NCI-H524 (cell line): ENCODE measurements at places on chromosomes 7 and 10.

DNA sequence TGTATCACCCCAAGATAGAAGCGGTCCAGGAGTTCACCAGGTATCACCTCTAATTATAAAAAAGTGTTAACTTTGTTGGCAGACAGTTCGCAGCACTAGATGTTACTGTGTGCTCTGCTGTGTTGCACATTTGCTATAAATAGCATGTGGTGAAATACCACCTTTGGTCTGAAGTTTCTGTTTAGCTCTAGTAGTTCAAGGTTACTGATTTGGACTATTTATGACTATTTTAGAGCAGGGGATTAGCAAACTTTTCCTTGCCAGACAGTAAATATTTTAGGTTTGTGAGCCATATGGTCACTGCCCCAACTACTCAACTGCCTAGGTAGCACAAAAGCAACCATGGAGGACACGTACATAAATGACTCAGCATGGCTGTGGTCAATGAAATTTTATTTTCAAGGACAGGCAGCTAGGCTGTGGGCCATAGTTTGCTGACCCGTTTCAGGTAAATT lies 16.5 kb downstream of the DENND10 start:
- DNase-seq: no peak

DNA sequence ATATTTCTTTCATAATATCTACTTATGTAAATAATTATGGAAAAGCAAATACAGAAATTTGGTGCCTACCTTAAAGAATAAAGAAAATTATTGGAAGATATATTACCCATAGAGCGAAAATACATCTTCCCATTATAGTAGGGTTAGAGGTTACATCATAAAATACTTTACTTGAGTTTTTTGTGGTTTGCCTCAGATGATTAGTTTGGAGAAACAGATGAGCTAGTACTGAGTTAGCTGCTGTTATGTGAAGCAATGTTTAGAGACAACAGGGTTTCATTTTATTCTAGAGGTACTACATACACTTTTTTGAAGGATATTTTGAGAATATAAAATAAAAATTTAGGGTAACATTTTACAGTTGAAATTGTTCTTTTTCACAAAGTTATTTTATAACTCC lies 2.9 kb upstream of the MLLT10 start:
- no peak for DNase-seq

DNA sequence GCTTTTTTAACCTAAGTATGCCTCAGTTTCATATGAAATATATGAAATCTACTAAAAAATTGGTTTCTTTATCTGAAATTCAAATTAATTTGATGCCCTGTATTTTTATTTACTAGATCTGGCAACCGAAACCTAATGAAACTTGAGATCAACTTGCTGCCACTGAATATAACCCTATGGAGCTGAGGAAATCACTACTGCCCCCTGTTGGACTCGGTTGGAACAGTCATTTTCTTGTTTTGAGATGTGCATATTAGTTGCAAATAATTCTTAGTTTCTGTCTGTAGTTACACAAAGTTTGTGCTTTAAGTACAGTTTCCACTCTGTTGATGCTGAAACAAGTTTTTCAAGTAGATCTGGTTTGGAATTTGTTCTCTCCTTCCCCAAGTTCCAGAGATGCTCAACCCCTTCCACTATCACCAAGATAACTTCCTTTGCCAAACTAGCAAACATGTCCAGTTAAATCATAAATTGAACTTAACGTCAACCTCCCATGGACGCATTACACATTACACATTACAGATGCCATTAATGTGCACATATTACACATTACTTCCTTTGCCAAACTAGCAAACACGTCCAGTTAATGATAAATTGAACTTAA lies 22.2 kb upstream of the EXOC4 start:
- DNase-seq: peak; percentile 60

- DNase-seq: no peak
These were observed 103.0 kb downstream of the PARP12 start for GRCh38 chr7:139959718-139960117.

DNA sequence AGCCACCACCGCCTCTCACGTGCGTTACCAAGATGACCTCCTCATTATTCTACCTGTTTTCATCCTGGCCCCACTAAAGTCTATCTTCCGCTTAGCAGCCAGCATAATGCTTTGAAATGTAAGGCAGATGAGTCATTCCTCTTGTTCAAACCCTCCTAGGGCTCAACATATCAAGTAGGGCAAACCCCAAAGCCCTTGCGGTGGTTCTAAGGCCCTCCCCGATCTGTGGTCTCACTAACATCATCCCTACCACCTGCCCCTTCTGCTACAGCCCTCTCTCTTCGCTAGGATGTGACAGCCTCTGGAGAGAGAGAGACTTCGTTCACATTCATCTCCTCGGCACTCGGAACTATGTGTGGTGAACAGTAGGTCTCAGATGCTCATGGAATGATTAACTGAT lies 94.8 kb downstream of the SVIL start:
- DNase-seq: no peak

- DNase-seq: peak; percentile 68
These were observed 124.5 kb downstream of the TMEM168 start for GRCh38 chr7:112665709-112666108.

- DNase-seq: peak; percentile 2
These were observed at the start of gene FHIP2A for GRCh38 chr10:114821293-114821914. Gene FHIP2A, plus strand, starts transcription at chr10:114821780. Its CDS starts 299 bp downstream, at chr10:114822079.

DNA sequence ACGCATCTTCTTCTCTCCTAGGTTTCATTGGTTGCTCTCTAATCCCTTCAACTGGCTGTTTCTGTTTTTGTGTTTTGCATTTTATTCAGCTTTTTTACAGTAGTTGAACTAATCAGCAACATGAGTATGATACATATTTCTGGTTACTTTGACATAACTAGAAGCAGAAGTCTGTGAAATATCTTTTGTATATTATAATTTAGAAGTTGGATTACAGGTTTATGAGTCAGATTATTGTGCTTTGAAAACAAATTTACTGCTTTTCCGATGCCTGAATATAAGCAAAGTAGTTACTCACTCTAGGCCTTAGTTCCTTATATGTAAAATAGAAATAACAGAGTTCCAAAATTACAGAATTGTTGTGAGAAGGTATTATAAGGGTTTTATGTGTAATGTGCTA lies 96.2 kb upstream of the MEOX2 start:
- no peak for DNase-seq

- no peak for DNase-seq
These were observed 547.8 kb downstream of the SORCS3 start for GRCh38 chr10:105188737-105189462.

- DNase-seq: no peak
These were observed 250.8 kb downstream of the KCNMA1 start for GRCh38 chr10:77386838-77387237.

- no peak for DNase-seq
These were observed 170.3 kb downstream of the USP6NL start for GRCh38 chr10:11441151-11441535.

GRCh38 chr7:157195868-157196267 lies 57.1 kb downstream of the UBE3C start:
- no peak for DNase-seq

GRCh38 chr7:77269360-77270093 lies 69.9 kb upstream of the FGL2 start:
- DNase-seq: no peak

DNA sequence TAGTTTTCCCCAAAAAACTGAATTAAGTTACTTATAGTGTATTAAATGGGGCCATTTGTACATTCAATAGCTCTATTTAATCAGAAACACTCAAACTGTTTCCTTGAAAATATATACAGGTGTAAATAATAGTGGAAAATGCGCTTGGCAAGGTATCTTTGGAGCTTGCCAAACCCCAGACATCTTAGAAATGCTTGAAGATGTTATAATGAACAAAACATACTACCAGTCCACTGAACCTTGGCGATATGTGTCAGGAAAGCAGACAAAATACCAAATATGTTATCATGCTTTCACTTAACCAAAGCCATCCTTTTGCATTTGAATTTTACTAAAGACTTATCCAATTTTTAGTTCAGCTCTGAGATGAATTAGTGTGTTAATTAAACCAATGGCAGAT lies 352.7 kb upstream of the SEMA3A start:
- no peak for DNase-seq

GRCh38 chr7:101935521-101936141 lies 118.2 kb downstream of the CUX1 start:
- DNase-seq: peak; percentile 54

DNA sequence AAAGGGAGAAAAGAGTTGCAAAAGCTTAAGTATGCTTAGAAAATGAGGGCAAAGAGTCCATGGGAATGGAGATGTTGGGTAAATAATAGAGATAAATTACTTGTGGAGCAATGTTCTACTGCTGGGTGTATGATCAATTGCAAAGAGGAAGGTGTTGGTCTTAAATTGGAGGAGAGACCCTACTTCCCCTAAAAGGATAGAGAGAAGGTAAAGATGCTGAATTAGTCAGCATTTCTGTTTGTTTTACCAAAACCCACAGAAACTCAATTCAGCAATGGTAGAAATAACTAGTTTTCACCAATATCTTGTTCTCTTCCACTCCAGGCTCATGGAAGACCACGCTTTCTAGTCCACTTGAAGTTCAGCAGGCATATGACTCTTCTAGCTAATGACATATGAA lies 32.1 kb downstream of the ASB4 start:
- DNase-seq: no peak
